Stimulated activated CD4-positive, alpha-beta T cell treated with anti-CD3 and anti-CD28 coated beads, TNF-alpha, amount 100 ng/mL, for 1 hour (primary cell): ENCODE measurements at places on chromosomes 3 and 15.

GRCh38 chr3:120642368-120642948 lies 39.6 kb downstream of the HGD start:
- no peak for DNase-seq

DNA sequence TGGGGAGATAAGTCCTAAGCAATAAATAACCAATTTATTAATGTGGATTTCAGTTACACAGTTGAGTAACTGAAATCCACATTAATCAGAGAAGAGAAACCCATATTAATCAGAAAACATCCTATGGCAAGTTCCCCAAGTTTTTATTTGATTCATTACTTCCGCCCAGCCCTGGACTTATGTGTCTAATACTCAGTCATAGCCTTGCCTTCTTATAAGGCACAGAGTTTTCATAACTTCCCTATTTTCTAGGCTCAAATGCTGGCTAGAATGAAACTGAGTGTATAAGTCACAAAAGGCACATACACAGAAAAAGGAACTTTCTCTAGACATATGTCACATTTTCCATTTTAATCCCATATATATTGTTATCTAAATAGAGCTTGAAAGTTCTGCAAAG lies 28.8 kb downstream of the CD47 start:
- DNase-seq, result no peak

- DNase-seq, result no peak
Observed at GRCh38 chr3:134291319-134292254, 40.9 kb upstream of the RYK start.

- no peak for DNase-seq
Observed at GRCh38 chr15:84035399-84035766, 200.2 kb upstream of the GOLGA6L4 start.

DNA sequence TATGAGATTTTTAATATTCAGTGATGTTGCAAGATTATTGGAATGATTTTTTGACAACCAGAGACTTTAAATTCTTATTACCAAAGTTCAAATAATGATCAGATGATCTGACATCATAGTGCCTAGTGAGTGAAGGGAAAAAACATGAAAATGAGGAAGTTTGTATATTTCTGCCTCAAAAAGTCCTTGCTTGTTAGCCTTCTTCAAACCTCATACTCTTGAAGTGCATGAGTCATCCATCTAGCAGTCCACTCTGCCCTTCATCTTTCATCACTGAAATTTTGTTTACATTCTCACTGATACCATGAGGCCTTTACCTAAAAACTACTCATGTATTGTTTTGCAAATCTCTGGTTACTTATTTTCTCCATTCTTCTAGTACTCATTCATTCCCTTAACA lies 23.9 kb upstream of the OR5H6 start:
- no peak for DNase-seq

GRCh38 chr3:32176989-32177701 lies 61.3 kb upstream of the CMTM8 start:
- peak; percentile 27 for DNase-seq

- no peak for DNase-seq
Observed at GRCh38 chr3:147355753-147356090, 50.6 kb downstream of the ZIC4 start.

DNA sequence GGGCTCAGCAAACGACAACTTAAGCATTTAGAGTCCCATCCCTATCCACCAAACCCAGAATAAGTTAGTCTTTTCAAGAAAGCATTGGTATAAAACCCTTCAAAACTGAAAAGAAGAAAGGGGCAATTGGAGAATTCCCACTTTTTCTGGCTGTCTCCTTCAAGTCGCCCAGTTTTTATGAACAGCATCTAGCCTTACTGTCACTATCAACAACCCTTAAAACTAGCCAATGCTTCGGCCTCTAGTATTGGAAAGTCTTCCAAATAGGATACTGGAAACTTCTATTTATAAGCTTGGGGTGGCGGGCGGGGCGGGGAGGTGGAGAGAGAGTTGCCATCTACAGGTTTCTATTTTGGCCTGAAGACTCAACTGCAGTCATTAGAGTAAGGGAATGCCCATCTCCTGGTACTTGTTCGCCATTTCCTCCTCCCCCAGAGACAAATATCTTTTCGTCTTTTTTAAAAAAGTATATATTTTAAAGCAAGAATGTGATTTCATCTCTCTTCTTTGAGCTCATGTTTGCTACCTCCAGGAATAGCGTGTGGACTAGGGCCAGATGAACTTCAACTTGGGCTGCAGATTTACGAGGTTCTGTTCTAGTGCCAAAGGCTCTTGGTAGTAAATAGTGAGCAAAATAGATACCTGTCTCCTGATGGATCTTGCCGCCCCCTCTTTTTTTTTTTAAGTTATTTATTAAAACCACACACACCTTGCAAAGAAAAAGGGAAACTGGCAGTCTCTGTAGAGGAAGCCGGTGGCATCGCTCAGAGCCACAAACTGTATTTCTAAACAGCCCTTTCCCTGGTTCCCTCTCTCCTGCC lies 2.7 kb downstream of the BCL6 start:
- DNase-seq, result no peak

DNA sequence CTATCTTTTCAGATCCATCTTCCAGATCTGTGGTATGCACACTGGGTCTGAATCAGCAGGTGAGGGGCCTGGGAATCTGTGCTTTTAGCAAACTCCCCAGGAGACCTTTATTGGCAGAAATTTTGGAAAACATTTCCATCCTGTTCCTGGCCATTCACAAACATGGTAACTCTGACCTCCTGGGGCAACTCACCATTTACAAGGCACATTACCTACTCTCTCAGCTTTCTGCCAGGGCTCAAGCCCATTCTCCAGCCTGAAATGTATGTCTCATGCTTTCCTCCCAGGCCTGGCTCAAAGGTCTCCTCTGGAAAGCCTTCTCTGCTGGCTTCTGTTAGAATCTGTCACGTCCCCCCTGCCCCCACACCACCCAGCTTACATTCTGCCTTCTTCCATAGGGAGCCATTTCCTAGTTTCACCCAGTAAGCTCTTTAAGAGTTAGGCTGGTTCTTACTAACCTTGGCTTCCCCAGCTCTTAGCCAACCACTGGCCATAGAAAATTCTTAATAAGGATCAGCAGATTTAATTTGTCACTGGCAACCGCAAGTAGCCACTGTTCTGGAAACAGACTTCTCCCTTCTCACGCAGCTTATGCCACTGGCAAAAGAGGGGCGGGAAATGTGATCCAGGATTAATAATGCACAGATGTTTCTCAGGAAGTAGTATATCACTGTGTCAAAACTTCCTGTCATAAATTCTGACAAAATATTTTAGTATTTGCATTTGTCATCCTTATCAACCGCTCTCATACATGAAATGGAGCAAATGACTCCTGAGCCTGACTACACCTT lies 55.0 kb downstream of the RORA start:
- no peak for DNase-seq

DNA sequence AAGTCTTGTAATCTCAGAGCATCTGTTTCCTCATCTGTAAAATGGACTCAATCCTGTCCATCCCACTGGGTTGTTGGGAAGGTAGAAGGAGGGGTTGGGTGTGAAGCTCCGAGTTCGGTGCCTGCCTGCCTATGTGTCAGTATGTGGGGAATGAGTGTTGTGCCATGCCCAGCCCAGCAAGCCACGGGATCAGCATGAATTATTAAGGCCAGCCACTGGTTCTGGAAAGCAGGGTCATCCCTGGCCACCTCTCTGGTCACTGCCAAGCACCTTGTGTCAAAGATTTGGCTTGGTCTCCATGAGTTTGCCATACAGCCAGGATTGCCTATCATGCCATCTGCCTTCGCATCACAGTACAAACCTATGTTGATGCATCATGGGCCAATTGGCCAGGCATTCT lies 11.5 kb downstream of the TM6SF1 start:
- no peak for DNase-seq

DNA sequence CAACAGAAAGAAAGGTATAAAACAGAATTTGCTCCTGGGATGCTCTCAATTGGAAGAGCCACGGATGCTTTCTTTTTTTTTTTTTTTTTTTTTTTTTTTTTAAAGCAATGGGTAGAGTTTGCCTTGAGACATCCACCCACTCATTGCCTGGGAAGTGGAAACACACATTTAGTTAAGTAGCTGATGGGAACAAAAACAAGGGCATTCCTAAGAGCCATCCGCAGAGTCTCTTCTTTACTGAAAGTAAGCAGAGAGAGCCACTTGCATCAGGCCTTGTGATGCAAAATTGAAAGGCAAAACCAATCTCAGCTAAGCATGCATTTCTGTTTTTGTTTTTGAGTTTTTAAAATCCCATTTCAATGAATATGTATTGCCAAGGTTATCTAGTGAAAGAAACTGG lies 787.9 kb upstream of the LMCD1 start:
- DNase-seq, result no peak

DNA sequence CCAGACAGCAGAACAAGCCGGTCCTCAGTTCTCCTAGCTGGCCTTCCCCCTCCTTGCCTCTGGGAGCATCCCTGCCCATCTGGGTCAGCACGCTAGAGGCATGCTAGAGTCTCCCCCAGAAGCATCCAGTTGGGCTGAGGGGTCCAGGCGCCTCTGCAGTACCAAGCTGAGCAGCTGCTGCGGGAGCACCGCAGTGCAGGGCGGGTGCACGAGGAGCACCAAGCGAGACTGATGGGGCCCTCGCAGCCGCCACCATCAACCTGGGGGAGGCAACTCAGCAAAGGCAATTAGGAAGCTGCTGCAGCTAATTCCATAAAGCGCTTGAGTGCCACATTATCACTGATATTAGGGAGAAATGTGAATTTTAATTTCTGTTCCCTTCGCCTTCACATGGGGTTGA lies 12.4 kb downstream of the CACNA2D3 start:
- no peak for DNase-seq

GRCh38 chr15:80562033-80562432 lies 133.1 kb upstream of the ABHD17C start:
- DNase-seq, result no peak

DNA sequence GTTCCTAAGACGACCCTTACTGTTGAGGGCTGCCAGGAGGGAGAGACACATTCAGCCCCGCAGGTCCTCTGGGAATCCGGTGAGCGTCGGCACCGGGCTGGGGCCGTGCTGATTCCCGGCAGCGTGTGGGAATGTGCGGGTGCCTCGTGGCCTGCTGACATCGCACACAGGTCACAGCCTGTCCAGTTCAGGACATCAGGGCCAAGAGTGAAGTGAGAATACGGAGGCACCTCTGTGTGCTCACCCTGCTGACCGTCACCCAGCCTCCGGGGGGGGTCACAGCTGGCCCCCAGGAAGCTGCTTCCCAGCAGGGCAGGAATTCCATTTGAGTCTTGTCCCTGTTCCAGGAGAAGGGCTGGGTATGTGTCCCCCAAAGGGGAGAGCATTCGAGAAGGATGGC lies 53.6 kb downstream of the PGPEP1L start:
- DNase-seq, result no peak

DNA sequence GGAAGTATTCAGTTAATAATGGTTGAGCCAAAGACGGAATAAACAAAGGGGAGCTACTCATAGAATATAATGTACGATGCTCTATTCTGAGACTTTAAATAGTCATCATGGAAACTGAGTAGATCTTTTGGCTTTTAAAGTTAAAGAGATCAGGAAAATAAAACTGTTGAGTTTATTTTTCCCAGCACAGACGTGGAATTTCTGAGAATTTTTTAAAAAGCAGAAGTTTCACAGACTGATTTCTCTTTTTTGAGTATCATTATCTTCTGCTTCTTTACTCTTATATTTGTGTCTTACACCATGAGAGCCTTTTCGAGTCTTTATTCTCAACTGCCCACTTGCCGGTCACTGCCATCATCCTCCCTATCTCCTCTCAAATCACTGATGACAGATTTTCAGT lies 13.2 kb downstream of the P2RY14 start:
- DNase-seq, result no peak

DNA sequence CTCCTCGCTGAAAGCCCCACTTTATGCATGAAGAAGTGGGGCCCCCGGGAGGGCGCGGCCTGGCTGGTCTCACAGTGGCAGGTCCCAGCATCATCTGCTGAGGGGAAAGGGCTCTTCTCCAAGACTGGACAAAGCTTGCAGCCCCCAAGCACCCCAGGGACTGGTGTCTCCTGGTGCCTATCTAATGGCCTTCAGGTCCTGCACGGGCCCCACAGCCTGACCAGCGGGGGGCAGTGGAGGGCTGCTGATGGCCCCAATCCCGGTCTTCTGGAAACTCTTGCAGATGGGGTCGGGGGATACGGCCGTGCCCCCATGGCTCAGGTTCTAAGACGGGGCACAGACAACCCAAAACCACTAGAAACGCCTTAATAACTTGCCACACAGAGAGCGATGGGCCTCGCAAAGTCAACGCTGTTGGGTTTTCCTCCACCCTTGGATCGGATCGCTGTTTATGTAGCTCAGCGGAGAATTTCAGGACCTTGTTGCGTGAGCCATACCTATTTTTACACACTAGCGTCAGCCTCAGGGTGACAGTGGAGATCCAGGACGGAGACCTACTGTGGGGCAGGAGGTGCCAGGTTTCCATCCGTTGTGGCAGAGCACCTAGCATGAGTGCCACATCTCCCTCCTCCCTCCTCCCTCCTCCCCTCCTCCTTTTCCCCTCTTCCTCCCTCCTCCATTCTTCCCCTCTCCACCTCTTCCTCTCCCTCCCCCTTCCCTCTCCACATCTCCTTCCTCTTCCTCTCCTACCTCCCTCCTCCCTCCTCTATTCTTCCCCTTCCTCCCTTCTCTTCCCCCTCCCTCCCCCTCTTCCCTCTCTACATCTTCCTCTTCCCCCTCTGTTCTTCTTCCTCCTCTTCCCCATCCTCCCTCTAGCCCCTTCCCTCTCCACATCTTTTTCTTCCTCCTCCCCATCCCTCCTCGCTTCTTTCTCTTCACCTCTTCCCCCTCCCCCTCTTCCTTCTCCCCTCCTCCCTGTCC lies 79.3 kb upstream of the ALDH1L1 start:
- no peak for DNase-seq

- no peak for DNase-seq
Observed at GRCh38 chr3:54932606-54933005, 4.7 kb upstream of the LRTM1 start.

DNA sequence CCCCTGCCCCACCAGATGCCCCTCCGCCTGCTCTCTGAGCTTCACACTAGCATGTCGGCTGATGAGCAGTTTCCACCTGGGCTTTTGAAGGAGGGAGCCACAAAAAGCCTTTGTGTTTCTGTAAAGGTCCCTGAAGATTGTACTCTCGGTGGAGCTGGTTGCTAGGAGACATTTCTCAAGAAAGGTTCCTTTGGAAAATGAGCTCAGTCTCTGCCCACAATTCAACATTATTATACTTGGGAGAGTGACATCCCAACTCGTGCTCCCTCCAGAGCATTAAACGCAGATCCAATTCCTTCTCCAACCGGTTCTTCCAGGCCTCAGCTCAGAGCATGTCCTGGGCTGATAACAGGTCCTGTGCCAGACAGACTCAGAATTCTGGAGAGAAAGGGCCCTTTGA lies 26.8 kb upstream of the FAM107A start:
- no peak for DNase-seq

DNA sequence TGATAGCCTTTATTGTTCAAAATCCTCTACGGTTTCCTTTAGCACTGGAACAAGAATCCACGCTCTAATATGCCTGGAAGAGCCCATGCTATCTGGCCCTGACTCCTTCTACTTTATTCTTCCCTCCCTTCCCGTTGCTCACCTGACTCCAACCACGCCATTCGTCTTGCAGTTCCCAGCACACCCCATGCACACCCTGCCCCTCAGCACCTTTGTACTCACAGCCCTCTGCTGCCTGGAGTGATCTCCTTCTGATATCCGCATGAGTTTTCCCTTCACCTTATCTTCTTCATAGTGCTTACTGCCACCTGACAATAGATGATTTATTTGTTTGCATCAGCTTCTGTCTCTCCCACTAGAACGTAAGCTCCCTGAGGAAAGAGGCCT lies 16.6 kb upstream of the BCL2A1 start:
- no peak for DNase-seq
